ENCODE measurements at places on chromosomes 2 and 18.

- DNase-seq: no peak
Measured at GRCh38 chr2:240131941-240132650, 4.0 kb downstream of the COPS9 start.

GRCh38 chr18:50286391-50287027, 983 bp downstream of the CXXC1 start:
- no peak for DNase-seq

DNA sequence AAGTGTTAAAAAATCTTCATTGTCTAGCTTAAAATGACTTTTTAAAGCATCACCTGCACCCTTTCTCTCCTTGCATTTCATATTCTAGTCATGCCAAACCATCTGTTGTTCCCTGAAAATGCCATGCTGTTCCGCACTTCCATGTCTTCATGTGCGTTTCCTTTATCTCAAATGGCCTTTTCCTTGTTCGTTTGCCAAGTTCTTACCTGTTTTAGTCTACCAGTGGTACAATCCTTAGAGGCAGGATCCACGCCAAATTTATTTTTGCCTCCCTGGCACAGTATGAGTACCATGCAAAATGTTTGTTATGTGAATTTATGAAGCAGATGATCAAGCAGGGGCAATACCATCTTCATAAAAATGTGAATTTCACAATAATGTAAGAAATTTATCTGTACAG, 37.0 kb downstream of the TMEFF2 start:
- DNase-seq: no peak

GRCh38 chr2:153770359-153770991, 101.2 kb upstream of the GALNT13 start:
- no peak for DNase-seq

GRCh38 chr2:213152065-213152794, 818 bp upstream of the IKZF2 start:
- peak; percentile 28 for DNase-seq

- DNase-seq: no peak
Measured at GRCh38 chr2:112683550-112684414, 37.0 kb upstream of the NT5DC4 start.

DNA sequence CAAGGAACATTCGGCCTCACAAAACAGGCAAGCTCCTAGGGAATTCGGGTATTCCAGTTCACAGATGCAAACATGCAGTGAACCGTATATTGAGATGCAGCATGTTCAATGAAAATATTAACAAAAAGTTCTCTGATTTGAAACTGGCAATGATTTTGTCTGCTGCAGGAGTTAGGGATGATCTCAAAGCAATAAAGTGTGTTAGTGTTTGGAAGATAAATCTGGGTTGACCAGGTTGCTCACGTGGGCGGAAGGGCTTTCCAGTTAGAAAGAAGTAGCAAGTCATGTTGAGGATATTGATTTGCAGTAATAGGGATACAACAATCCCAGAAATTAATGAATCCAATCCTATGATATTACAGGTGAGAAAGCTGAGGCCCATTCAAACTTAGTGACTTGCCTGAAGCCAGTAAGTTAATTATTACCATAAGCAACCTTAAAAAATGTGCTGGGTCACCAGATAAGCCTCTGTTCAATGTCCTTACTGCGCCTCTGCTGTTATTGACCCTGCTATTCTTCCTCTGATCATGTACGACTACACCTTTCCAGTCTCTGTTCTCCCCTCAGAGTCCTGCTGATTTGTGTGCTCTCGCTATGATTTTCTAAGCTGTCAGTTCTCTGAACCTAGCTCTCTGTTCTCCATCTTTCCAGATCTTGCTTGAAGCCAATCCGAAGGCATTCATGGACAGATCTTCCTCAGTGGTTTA, 370.8 kb downstream of the DSEL start:
- no peak for DNase-seq

All from NCI-H748 treated with DMSO at 0.1 percent for 48 hours (cell line).